Hematopoietic multipotent progenitor cell treated with erythropoietin and hydrocortisone succinate and interleukin-3 and kit ligand, for 6 days (in vitro differentiated cells): ENCODE measurements at places on chromosomes 3 and 15.

DNA sequence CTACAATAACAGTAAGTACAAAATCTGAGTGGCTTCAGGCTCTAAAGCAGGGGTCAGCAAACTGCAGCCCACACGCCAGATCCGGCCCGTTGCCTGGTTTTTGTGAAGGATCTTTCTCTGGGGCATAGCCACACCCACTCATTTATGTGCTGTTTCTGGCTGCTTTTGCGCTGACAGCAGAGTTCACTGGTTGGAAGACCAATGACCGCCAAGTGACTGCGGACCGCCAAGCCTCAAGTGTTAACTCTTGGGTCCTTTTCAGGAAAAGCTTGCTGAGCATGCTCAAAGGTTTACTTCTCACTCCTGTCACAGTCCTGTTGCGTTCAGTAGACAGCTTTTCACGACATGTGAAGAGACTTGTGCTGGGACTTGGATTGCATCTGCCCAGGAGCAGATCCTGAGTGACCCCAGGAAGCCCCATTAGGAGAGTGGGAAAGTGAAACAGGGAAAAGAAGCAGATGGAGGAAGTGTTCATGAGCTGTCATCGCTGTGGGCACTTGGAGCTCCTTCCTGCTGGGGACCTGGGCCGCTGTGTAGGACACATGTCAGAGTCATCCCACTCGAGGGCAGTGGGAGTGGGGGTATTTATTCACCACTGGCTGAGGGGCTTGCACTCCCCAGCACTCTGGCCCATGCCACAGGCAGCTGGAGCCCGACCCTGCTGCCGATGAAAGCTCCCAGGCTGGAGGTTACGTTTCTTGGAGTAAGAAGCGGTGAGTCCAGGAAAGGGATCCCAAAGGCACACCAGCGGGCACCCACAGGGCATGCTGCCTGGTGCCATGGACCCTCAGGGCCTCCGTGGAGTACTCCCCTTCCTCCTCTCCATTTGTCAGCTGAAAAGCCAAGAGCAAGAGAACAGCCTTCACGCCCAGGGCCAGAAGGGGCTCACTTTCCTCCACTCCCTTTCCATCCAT, 249.1 kb downstream of the PLCL2 start:
- DNase-seq: no peak

GRCh38 chr3:173055228-173055933, 85.7 kb downstream of the SPATA16 start:
- no peak for DNase-seq

GRCh38 chr3:194905696-194906095, 220.0 kb downstream of the FAM43A start:
- no peak for DNase-seq

GRCh38 chr15:45535486-45536042, 13.0 kb upstream of the SLC30A4 start:
- DNase-seq: no peak

DNA sequence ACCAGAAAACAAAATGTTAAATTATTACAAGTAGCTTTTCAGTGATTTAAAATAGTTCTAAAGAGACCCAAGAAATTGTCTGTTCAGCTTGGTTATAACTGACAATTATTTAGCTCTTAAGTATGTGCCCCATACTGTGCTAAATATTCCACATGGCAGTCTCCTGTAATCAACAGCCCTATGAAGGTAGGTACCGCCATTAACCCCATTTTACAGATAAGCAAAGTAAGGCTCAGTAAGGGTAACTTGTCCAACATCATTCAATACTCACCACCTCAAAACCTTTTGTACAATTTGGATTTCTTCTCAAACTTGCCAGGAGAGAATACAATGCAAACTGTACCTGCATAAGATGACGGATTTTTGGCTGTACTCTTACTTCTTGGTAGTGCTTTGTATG, 33.9 kb downstream of the ADPGK start:
- DNase-seq: no peak

GRCh38 chr3:160451602-160452001, 2.0 kb upstream of the TRIM59 start:
- peak; percentile 21 for DNase-seq

DNA sequence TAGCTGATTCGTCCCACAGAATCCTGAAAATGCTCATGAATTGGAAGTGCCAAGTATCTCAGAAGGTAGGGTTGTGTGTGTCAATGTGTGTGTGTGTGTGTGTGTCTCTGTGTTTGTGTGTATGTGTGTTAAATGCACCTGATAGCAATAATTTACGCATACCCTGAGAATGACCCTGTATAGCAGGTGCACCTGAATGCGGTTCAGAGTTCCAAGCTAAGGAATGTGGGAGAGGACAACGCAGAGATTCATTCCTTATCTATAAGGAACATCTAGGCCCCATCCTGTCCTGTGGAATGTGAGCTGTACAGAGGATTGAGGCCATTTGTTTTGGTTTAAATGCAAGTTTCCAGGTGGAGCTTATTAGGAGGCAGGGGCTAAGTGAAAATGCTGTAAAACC, 49.1 kb upstream of the NEDD4 start:
- DNase-seq: no peak

- no peak for DNase-seq
These were observed 469.1 kb downstream of the RAP2B start for GRCh38 chr3:153631102-153631501.

DNA sequence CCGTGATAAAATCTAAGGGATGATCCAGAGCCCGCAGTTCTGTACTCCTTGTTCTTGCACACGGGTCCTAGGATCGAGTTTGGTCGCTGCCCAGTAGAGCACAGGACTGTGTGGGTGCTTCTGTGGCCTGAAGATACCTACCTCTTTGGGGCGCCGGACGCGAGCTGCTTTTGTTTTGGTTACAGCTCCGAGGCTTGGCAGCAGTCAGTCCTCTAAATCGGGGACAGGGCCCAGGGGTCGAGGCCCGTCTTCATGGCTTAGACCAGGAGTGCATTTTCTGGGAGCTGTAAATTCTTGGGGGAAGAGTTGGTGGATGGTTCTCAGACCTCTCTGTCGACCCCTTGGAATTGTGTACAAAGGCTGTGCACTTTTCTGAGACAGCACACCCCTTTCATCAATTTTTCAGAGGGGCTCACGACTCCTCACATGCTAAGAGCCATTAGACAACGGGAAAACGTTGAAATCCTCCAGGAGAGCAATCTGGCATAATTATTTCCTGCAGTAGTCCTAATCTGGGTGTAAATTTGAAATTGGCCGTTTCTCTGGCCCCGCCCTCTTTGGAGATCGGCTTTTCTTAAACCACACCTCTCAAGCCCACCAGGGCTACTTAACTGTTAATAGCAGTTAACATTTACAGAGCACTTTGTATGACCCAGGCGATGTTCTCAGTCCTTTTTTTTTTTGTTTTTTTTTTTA, 928 bp downstream of the CEP97 start:
- DNase-seq: peak; percentile 82

- peak; percentile 83 for DNase-seq
These were observed 36.0 kb downstream of the MNS1 start for GRCh38 chr15:56428821-56429458.

- peak; percentile 60 for DNase-seq
These were observed 30.8 kb upstream of the MAP3K13 start for GRCh38 chr3:185332026-185332735.

GRCh38 chr15:86735247-86736040, 655.8 kb downstream of the AGBL1 start:
- DNase-seq: no peak

DNA sequence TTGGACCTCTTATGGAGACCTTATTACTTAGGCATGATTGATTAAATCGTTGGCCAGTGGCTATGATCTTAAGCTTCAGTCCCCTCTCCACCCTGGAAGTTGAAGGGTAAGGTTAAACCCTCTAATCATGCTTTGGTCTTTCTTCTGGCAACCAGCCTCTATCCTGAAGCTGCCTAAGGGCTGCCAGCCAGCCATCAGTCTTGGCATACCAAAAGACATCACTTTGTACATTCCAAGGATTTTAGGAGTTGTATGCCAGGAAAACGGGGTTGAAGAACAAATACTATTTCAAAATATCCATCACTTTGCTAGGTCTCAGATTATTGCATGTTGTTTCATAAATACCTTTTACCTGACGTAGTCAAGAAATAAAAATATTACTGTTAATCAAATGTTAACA, 28.9 kb downstream of the UBE2E2 start:
- DNase-seq: no peak

- no peak for DNase-seq
These were observed 15.6 kb downstream of the NR1D2 start for GRCh38 chr3:23960649-23961048.

- no peak for DNase-seq
These were observed 40.9 kb upstream of the MRPL3 start for GRCh38 chr3:131543714-131544113.

DNA sequence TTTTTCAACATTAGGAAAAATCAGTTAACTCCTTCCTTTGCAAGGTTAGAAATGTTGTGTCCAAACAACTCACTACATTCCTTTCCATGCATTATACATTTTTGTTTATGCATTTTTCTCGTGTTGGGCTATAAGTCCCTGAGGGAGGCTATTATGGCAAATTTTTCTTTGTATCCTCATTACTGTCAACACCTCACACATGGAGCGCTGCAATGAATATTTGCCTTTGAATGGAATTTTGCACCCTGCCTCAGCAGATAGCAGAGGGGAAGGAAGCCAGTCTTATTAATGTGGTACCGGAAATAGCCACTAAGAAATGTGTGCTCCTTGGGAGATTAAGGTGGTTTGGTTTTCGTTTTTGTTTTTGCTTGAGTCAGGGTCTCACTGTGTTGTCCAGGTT, 134.7 kb downstream of the THSD4 start:
- DNase-seq: no peak

GRCh38 chr15:32991619-32992111, 202.8 kb downstream of the FMN1 start:
- DNase-seq: no peak
